NCI-H774 (cell line): ENCODE measurements at places on chromosomes 6 and 20.
A peak's percentile ranks its signal among the peaks of the same experiment; 100 is the strongest.

DNA sequence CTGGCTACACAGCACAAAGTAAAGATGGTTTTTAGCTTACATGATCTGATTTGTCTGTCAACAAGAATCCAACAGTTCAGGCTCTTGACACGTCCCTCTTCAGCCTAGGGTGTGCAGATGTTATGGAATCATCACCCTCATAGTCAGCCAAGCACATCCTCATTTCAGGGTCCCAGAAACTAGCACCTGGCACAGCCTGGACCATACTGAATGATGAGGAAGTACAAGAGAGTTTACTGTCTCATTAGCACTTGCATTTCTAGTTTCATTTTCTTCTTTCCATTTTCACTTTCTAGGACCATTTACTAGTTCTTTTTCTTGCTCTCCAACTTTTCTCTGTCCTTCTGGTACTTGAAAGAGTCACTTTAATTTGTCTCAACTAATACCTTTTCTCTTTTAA is 6.5 kb downstream of the RIPOR2 start:
- DNase-seq = no peak

DNA sequence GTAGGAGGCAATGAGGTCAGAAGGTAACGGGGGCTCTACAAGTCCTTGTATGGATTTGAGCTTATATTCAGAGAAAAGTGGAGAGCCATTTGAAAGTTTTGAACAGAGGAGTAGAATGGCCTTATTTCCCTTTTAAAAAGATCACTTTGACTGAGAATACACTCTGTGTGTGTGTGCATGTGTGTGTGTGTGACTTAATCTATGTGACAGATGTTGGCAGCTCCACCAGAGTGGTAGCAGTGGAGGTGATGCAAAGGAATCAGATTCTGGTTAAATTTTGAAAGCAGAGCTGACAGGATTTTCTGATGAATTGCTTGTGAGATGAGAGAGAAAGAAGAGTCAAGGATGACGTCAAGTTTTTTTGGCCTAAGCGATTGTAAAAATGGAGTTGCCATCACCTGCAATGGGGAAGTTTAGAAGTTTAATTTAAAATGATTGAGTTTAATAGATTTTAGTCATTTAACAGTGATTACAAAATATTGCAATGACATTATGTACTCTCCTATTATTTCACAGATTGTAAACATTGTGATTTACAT is 172.2 kb upstream of the HEY2 start:
- no peak for DNase-seq

GRCh38 chr20:47315339-47316056 is 41.0 kb downstream of the ZMYND8 start:
- DNase-seq = no peak

DNA sequence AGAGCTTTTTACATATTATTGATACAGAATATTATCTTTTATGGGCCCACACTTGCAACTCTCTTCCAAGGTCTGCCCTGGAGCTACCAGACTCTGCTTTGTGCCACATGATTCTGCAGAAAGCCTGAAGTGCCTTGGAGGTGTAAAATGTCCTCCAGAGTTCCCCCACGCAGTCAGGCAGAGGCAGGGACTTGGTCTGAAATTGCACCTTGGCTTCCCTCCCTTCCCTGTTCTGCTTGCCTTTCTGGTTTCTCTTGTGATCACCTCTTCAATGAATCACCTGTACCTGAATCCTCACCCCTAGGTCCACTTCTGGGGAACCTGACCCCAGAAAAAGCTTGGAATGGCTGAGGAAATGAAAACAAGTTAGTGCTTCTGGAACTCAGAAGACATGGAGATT is 43.0 kb upstream of the TGM2 start:
- DNase-seq = no peak

DNA sequence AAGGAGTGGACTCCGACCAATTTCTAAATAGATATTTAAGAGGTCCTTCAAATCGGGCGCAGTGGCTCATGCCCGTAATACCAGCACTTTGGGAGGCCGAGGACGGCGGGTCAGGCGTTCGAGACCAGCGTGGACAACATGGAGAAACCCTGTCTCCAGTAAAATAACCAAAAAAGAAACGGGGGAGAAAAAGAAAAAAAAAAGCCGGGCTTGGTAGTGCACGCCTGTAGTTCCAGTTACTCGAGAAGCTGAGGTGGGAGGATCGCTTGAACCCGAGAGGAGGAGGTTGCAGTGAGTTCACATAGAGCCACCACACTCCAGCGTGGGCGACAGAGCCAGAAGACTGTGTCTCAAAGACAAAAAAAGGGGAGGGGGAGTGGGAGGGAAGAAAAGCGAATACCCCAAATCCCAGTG is 53.3 kb upstream of the HFE start:
- no peak for DNase-seq

- DNase-seq = no peak
These were observed 120.3 kb upstream of the MOCS1 start for GRCh38 chr6:40054602-40055001.

- no peak for DNase-seq
These were observed 190.2 kb downstream of the DTNBP1 start for GRCh38 chr6:15472621-15473020.

- no peak for DNase-seq
These were observed 151.1 kb downstream of the KHDC1L start for GRCh38 chr6:73074175-73074574.

DNA sequence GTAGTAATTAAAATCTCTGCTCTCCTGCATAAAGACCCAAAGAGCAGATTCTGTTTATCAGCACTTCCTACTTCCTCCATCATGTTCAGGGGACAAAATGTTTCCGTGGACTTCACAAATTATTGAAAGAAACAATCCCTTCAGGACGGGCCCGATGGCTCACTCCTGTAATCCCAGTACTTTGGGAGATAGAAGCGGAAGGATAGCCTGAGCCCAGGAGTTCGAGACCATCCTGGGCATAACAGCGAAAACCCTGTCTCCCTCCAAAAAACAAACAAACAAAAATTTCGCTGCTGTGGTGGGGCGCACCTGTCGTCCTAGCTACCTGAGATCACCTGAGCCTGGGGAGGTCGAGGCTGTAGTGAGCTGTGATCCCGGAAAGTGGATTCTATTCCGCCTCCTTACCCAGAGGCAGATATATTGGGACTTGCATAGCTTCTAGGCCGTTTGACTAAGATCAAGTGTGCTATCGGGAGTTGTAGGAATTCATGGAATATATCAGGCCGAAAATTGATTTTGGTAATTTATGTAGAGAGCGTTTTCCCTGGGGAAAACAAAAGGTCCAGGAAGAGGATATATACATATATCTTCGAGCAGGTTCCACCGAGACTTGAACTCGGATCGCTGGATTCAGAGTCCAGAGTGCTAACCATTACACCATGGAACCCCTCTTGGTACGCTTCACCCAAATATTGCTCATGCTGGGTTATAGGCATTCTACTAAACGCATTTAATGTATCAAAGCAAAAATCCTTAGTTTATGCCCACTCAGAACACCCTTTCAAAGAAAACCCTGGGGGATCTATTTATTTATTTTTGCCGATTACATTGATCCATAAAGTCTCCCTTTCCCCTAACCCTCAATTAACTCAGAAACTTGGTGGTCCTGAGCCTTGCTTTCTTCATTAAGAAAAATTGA is 74.5 kb upstream of the ZNF184 start:
- DNase-seq = peak; percentile 26

DNA sequence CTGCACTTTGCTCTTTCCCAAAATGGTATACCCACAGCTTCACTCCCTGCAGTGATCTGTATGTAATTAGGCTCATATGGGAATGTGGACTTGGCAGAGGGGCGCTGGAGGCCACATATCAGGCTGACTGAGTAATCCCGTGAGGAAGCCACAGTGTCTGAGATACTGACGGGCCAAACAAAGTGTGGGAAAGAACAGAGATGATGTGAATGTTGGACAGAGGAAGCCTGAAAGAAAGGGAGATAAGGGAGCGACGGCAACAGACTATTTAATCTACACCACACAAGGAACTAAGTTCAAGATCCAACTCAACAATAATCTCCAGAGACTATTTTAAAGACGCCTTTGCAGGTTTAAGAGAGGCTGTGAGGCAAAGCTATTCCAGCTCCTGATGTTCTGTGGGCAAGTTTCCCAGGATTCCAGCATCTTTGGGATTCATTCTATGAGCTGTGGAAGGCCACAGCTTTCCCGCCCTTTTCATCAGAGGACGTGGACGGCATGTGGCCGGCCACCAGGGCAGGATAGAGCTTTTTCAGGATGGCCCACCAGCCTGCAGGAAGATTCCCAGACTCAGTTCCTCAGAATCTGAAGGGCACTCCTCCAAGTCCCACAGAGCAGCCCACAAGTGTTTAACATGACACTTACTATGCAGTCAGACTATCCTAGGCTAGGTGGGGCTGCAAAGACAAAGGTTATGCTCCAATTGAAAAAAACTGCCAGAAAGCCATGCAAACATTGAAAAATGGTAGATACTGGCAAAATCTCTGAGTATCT is 237.5 kb downstream of the ATXN1 start:
- no peak for DNase-seq
